NCI-H1694 treated with DMSO at 0.1 percent for 48 hours (cell line): ENCODE measurements at places on chromosomes 7 and 10.
A peak's percentile ranks its signal among the peaks of the same experiment; 100 is the strongest.

GRCh38 chr10:106836933-106837663 is 327.4 kb downstream of the SORCS1 start:
- DNase-seq: no peak

GRCh38 chr7:963236-964078 is 9.0 kb upstream of the ADAP1 start:
- DNase-seq: no peak

GRCh38 chr7:45191396-45191795 is 33.8 kb downstream of the RAMP3 start:
- no peak for DNase-seq

- DNase-seq: no peak
Measured at GRCh38 chr10:43039624-43040481, 37.0 kb upstream of the RET start.

- DNase-seq: no peak
Measured at GRCh38 chr10:42776681-42777080, 5.9 kb upstream of the BMS1 start.

DNA sequence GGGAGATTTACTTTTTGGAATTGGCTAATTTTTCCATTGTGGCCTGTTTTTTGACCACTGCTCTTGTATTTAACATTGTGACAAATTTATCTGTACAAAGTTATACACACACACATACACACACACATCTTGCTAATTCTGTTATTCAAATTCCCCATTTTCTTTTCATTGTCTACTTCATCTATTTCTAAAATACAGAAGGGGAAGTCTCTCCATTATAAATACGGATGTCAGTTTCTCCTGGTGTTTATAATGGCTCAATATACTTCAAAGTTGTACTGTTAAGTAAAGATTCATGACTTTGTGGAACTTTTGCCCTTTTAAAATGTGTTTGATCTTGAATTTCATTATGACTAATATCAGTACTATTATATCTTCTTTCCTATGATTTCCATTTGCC is 81.0 kb downstream of the CNOT4 start:
- no peak for DNase-seq

GRCh38 chr7:70005891-70006260 is 407.6 kb downstream of the AUTS2 start:
- no peak for DNase-seq

- DNase-seq: peak; percentile 17
Measured at GRCh38 chr7:34087892-34088891, 182.9 kb downstream of the BMPER start.

GRCh38 chr10:77163670-77164348 is 473.8 kb downstream of the KCNMA1 start:
- DNase-seq: no peak

- no peak for DNase-seq
Measured at GRCh38 chr7:69878591-69878990, 280.3 kb downstream of the AUTS2 start.

GRCh38 chr10:60281792-60282353 is 107.8 kb downstream of the ANK3 start:
- no peak for DNase-seq
